ENCODE measurements at places on chromosomes 3 and 15.
A peak's percentile ranks its signal among the peaks of the same experiment; 100 is the strongest.

- DNase-seq: no peak
Measured at GRCh38 chr15:91885714-91886270, 32.3 kb downstream of the SLCO3A1 start.

GRCh38 chr15:25175033-25175788 lies 220.4 kb downstream of the SNRPN start:
- no peak for DNase-seq

DNA sequence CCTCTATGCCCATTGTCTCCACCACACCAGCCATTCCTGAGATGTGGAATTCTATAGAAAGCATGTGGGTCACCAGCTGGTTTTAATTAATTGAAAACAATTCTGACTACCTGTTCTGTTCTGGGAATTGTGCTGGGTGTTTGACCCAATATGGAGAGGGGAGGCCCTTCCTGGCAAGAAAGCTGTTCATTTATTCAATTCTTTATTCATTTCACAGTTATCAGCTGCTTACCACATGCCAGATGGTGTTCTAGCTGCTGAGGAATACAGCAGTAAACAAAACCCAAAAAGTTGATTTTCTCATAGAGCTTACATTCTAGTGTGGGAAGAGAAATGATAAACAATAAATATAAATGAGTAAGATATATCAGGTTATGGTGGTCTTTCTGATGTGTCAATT lies 296.1 kb upstream of the RASGRP1 start:
- DNase-seq: peak; percentile 47

DNA sequence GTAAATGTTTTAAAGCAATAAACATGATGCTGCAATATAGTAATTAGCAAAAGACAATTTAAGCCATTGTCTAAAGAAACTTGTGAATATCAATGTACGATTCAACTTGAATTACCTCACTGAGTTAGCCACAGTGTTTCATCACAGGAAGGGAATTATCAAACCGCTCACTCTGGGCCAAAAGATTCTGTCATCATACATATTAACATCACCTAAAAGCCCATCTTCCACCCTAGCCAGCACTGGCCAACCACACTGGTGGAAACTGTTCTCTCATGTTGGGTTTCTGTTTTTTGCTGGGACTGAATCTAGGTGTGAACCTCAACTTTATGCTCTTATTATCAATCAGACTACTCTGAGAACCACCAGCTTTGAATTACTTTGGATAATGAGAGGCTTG lies 497.7 kb upstream of the THBS1 start:
- DNase-seq: peak; percentile 92

- no peak for DNase-seq
Measured at GRCh38 chr15:52734329-52734728, 55.1 kb upstream of the ATOSA start.

DNA sequence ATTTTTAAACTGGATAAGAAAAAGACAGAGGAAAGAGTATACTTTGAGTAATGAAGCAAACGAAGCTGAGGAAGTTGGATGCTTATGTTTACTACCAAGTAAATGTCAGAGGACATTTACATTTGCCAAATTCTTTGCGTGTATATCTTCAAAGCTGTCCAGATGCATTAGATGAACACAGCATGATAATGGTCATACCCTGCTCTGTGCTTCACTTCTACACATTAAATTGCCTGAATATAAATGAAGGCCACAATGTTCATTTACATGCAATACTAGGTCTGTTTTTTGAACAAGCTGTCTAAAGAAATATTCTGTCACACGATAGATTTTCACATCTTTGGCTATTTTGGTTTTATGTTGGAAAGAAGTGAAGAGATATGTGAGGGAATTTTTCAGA lies 405.8 kb upstream of the ADAMTS9 start:
- DNase-seq: no peak

DNA sequence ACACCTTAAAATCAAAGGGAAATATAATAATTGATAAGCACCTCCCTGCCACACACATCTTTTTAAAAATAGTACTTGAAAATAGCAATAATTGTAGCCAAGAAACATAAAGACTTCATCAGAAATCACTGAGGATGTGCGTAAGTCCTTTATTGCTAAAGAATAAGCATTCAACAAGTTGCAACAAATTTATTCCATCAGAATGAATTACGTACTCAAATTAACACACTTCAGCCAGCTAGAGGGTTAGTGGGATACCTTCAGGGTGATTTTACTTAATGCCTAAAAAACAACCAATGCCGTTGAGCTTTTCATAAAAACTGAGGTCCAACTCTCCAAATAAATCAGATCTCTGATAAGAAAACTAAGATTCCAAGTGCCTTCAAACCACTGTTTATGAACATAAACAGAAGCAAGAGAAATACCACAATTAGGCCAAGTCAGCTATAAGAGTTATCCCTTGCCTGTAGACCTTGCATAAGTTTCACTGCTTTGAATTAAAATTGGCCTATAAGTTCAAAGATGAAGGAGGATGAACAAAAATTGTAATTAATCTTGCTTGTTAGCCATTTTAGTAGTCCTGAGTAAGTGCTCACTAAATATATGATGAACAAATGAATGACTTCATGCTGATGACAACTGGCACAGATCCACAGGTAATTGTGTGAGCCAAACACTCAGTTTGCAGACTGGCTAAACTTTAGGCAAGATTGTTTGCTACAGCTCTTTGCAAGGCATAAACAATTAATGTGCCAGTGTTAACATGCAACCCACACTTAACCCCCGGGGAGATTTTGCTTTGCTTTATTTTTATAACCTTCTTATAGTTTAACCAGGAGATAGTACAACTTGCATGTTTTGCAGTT lies 375.1 kb upstream of the THBS1 start:
- no peak for DNase-seq

DNA sequence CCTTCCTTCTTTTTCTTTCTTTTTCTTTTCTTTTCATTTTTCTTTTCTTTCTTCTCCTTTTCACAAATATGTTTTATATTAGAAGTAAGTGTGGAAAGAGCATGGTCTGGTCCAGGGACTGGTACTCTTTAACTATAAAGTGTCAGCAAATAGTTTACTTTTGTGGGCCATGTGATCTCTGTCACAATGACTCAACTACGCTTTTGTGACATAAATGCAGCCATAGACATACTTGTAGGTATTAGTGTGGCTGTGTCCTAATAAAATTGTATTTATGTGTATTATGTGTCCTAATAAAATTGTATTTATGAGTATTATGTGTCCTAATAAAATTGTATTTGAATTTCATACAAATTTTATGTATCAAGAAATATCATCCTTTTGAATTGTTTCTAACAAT lies 749.1 kb upstream of the ARPP21 start:
- DNase-seq: no peak

GRCh38 chr3:72342450-72342849 lies 505.8 kb downstream of the SHQ1 start:
- no peak for DNase-seq

GRCh38 chr3:194779729-194780224 lies 94.1 kb downstream of the FAM43A start:
- peak; percentile 23 for DNase-seq

- peak; percentile 45 for DNase-seq
Measured at GRCh38 chr3:62562017-62562416, 188.7 kb upstream of the FEZF2 start.

DNA sequence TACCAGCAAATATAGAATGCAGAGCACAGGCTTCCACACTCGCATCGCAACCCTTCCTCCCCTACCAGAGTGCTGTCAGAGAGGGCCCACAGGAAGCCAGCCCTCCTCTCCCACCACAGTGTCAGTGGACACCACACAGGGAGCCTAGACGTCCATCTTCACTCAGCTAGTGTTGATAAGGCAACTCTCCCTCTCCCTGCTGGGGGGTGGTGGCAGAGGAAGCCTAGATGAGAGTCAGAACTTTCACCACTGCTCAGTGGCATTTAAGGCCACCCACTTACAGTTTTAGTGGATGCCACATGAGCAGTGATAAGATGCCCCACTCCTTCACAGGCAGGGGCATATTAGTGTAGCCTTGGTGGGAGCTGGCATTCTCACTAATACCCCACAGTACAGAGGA lies 109.8 kb upstream of the UBE3A start:
- DNase-seq: no peak

DNA sequence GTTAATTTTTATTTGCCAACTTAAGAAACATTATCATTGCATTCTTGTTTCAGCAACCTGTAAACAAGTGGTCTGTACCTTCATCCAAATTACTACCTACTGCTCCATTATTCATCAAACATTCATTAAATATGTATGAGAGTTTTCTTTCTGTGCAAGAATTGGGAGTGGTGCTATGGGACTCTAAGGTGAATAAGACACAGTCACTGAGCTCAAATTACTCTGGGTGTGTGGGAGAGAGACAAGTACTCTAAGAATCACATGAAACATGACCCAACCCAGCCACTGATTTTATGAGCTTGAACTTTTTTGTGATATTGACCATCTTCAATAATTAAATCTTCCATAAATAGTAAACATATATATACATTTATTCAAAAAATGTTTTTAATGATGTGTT lies 227.2 kb upstream of the TP63 start:
- DNase-seq: no peak

DNA sequence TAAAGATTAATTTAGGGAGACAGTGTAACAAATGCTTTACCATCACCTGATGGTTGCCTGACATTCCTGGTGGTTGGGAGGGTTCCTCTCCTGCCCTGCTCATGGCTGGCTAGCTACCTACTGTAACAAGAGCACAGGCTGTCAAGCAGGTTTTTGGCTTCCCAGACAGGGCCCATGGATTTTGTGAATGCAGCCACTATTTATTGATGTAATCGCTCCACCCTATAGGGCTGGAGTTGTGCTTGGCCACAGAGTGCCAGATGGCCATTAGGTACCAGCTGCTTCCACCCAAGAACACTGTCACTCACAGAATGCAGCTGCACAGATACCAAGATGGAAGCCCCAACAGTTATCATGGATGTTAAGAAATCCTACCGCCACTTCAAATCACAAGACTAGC lies 31.0 kb upstream of the KLHL25 start:
- no peak for DNase-seq

DNA sequence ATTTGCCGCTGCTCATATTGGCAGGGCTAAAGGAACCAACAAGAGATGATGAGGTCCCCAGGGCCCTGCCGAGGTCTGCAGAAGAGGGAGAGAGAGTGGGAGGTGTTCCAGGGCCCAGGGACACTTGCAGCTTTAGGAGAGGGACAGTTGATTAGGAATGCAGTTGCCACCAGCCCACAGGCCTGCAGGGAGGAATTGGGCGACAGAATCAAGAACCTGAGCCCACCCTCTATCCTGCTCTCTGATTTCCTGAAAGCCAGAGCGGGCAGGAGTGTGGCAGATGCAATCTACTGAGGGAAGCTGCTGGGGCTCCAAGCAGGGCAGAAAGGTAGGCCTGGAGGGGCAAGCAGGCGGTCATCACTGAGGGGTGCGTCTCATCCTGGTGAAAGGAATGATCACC lies 12.1 kb upstream of the PRR23E start:
- no peak for DNase-seq

DNA sequence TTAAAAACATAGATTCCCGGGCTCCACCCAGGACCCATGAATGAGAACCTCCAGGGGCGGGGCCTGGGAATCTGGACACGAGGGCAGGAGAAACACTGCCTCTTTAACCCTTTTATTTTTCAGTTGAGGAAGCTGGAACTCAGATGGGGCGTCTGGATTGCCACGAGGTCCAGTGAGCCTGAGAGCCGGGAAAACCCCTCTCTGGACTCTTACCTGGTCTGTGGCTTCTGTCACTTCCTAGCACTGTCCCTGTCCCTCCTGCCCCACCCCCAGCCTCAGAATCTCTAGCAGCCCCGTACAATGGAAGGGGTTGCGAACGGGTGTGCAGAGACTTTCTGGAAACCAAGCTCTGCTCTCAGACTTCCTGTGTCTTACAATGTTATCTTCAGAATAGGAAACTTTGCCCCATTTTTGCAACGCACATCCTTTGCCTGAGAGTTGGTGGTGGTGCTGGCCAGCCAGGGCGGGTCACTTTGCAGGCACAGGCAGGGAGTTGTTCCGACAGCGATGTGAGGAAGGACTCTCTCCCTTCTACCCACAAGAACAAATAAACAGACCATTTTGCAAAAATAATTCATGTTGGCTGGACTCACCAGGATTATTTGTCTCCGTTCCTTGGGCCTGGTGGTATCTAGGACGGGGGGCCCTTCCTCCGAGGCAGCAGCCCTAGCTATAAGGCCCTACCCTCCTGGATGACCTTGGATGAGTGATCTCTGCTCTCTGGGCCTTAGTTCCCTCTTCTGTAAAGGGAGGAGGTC lies 59.1 kb downstream of the SMAD6 start:
- no peak for DNase-seq

DNA sequence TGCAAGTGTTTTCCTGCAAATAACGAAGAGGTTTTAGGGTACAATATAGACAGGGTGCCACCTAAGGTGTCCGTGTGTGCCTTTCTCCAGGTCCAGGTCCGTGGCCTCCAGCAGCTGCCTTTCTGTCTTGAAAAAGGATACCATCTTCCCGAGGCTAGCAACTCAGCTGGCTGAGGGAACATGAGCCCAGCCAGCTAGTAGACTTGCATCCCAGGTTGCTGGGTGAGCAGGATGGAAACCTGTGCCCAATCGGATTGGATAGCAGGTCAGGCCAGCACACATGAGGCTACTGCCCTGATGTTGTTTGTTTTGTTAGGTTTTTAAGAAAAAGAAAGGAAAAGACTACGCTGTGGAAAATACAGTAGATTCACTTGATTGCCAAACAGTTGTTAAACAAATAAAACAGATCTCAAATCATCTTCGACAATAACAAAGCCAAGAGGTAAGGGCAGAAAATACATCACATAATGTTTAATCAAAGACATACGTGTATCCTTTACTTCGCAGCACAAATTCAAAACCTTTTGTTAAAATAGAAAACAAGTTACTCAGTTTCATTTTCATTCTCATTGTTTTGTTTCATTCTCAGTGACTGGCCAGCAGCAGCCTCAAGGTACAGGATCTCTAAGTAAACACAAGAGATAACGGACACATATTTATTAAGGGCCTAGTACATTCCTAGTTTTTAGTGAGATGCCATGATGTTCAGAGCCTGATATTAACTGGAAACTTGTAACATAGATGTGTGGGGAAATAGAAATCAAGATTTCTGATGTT lies 661.2 kb upstream of the NR2F2 start:
- DNase-seq: peak; percentile 52

DNA sequence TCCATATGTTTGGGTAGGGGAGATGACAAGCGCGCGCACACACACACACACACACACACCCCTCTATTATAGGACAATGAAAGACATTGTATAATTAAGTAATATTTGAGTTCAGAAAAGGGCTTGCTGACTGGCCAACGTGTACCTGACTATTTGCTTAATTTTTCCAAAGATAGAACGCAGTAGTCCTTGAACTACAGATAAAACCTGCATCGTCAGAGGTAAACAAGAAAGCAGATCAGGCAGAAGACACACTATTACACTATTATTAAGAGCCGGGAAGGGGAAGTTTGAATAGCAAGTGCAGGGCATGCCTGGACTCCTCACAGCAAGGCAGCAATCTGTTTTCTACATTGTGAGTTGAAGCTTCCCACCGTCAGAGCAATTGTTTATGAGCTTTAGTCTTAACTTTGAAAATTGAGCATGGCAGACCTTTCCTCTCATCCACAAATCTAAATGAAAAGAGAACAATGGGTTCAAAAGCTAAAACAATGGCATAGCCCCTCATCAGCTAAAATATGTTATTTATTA lies 427.7 kb downstream of the GABRG3 start:
- DNase-seq: no peak

- DNase-seq: no peak
Measured at GRCh38 chr3:140391061-140391460, 286.8 kb upstream of the TRIM42 start.

GRCh38 chr15:42723068-42723467 lies 13.9 kb downstream of the CDAN1 start:
- DNase-seq: peak; percentile 12

Measured in iris pigment epithelial cell (primary cell).